ENCODE measurements at places on chromosomes 13 and 19.
A peak's percentile ranks its signal among the peaks of the same experiment; 100 is the strongest.

DNA sequence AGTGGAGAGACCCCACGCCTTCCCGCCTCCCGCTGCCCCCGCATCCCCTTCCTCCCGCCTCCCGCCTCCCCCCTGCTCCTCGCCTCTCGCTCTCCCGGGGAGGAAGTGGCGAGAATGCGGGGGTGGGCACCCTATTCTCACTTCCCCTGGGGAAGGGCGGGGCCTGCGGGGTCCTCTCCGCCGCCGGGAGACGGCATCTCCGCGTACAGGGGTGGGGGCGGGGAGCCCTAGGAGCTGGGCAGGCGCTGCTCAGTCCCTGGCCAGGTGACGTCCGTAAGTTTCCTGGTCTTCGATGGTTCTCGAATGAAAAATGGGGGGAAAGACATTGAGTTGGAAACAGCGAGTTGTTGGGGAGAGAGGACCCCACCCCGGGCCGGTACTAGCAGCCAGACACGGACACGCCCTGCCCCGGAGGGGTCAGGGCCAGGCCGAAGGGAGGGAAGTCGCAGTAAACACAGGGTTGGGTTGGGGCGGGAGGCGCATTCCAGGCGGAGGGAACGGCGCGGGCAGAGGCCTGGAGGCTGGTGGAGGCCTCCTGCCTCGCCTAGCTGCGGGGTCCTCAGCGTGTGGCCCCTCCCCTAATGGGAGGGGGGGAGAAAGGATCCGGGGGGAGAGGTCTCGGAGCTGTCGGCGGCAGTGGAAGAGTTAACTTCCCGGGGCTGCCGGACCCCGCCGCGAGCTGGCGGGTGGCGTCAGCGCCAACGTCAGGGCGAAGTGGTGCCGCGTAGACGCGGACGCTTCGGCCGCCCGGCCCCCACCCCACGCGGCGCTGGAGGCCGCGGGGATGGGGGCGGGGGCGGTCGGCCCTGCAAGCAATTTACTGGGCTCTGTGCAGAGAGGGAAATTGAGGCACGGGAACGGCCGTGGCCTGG lies 10.4 kb upstream of the JUND start:
- DNase-seq = peak; percentile 85

DNA sequence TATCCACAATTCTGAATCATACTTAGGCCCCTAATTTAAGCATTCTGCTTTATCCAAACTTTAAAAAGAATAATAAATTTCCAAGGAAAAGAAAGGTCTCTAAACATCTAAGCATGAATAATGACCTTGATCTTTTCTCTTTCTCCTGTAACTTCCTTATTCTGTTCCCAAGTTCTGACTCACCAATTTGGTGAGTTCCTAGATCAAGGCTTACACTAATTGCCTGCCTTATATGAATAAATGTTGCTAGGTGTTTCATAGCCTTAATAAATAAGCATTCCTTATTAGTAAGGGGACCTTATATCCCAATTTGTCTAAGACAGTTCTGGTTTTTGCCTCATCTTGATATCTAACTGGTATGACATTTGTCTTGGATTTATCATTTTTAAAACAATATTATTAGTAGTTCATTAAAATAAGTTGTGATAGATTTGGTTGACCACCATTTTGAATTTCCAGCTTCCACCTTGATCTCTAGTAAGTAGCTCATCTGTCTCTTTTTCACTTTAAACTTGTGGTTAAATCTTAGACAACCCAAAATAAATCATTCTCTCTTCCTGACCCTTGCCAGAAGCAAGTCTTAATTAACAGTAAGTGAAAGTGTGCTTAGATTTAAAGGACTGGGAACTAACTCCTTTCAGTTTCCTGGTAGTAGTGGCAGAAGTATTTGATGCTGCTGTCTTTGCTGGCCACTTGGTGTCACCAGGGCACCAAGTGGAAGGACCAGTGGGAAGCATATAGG lies 121.2 kb upstream of the MLNR start:
- no peak for DNase-seq

GRCh38 chr19:364496-365287 lies 20.1 kb upstream of the MIER2 start:
- DNase-seq = no peak

GRCh38 chr19:51473009-51473707 lies 5.2 kb upstream of the CEACAM18 start:
- peak; percentile 83 for DNase-seq

- peak; percentile 48 for DNase-seq
These were observed 239.0 kb downstream of the RGCC start for GRCh38 chr13:41696163-41697003.

DNA sequence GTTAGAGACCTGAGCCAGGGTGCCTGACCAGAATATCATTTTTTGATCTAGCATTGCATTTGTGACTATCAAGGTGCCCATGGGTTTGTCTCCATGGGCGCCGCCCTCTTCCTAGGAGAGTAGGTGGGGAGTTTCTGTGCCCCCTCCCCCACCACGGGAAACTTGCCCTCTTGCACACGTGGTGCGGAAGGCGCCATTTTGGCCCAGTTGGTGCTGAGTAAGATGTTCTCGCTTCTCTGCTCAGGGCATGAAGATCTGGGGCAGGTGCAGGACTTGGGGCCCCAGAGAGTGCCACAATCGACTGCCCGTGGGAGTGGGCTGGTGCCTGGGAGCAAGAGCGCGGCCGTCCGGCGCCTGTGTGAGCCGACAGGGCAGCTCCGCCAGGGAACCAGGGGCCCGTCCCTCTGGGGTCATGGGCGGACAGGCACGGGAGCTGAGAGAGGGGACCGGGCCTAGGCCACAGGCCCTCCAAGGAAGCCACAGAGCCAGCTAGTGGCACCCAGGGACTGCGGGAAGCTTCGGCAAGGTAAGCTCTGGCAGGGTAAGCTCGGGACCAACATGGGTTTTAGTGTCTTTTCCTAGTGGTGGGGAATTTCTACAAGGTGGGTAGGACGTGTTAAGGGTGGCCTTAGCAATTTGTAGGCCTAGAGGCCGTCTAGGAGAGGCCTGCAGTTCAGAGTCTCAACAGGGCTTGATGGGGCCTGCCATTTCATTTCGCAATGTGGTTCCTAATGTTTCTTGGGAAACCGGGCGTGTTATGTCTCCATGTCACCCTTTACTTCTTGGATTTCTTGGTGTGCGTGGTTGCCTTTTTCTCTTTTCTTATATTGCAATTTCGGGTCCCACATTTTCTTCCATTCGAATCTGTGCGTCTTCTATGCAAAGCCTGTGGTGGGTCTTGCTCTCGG lies 14.5 kb downstream of the SACS start:
- DNase-seq = no peak

DNA sequence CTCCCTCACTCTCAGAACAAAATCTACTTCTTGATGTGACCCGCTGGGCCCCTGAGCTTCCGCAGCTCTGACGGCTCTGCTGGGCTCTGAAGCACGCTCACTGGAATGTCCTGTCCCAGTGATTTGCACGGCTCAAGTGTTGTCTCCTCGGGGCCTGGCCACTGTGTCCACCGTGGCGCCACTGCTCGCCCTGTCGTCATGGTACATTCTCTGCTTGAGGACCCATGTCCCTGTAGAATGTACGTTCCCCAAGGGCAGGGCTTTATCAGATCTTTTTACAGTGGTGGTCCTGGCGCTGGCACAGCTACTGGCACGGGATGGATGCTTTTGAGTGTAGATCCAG lies 12.1 kb downstream of the KLHL26 start:
- DNase-seq = no peak

DNA sequence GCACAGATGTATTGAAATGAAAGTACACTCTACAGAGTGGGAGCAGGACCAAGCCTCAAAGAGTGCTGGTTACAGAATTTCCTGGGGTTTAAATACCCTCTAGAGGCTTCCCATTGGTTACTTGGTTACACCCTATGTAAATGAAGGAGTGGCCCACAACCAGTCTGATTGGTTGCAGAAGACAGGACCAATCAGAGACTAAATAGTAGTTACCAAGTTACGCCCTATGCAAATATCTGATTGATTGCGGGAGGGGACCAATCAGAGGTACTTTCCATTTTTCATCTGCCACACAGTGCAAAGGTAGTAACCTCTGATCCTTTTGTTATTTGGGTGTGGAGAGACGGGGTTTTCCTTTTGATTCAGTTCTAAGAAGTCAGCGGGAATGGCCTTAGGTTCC lies 5.5 kb upstream of the ZFP82 start:
- DNase-seq = no peak

DNA sequence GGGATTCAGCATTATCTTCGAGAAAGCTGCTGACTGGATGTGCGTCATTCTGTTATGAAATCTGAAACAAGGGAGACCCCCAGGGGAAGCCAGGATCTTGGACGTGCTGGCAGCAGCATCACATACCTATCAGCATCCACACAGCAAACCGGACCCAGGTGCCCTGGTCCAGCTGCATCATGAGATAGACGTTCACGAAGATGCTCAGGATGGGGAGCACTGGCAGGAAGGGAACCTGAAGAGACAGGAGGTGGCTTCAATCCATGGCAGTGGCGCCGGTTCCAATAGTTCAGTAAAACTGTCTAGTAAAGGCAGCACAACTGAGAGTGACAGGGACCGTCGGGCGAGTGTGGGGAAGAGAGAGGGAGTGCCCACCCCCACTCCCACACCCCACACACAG lies 79.5 kb downstream of the SLC7A1 start:
- no peak for DNase-seq

DNA sequence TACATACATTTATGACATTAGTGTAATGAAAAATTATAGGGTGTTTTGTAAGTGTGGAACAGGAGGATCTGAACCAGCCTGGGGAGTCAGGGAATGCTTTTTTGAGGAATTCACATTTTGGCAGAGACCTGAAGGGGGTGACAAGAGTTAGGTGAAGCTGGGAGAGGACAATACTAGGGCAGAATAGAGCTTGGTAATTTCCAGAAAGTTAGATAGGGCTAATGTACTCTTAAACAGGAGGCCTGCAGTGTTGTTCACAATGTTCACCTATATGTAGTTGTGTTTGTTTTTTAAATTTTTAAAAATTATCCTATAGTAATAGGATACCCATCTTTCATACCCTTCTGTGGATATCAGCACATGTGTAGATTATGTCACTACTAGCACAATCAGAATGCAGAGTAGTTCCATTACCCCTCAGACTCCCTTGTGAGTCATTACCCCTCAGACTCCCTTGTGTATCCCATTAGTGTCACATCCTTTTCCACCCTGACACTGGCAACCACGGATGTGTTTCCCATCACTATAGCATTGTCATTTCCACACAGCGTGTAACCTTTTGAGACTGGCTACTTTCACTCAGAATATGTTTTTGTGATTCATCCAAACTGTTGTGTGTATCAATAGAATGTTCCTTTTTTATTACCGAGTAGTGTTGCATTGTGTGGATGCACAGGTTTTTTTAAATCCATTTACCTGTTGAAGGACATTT lies 43.1 kb downstream of the PCCA start:
- DNase-seq = peak; percentile 86

DNA sequence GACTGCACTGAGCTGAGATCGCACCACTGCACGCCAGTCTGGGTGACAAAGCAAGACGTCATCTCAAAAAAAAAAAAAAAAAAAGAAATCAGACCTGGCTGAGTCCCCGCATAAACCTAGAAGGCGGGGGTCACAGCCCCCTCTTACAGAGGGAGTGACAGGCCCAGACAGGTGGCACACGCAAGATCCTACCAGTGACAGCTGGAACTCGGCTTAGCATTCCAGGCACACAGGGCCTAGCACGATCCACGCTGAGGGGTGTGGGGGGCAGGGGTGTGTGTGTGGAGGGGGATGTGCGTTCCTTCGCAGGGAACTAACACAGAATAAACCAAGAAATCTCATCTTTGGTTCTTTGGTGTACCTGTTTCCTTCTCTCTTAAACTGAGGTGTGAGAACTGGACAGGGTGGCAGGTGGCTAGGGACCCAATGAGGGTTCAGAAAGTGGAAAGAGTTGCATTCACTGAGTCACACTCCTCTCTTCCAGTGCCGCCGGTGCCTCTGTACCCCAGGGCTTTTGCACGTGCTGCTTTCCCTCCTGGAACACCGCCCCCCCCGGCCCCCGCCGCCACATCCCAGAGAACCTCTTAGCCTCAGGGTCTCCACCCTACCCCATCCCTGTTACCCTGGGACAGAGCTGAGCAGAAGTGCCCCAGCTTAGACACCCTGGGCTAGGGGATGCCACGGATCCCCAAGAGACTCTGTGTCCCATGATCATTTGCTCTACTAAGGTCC lies 5.0 kb downstream of the SGTA start:
- no peak for DNase-seq

- no peak for DNase-seq
These were observed 65.1 kb downstream of the SPACA7 start for GRCh38 chr13:112441226-112441625.

DNA sequence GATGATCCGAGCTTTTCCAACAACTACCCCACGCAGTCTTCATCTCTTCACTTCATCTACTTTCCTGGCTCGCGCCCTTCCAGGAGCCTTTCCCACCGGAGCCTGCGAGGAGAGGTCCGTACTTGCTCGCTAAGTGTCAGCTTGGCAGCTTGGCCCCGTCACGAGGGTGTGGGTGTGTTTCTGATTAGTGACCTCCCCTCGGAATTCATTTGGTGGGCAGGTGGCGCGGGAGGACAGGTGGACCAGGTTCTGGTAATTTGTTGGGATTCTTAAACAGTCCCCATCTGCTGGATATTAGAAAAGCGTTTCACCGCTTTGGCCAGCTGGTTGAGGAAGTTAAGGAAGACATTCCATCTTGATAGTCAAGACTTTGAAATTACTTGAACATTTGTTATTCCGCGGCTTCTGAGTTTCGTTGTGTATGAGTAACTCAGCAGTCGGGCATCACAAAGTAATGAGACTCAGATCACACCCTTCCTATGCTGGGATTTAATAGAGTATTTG lies 515 bp downstream of the UFM1 start:
- peak; percentile 54 for DNase-seq

DNA sequence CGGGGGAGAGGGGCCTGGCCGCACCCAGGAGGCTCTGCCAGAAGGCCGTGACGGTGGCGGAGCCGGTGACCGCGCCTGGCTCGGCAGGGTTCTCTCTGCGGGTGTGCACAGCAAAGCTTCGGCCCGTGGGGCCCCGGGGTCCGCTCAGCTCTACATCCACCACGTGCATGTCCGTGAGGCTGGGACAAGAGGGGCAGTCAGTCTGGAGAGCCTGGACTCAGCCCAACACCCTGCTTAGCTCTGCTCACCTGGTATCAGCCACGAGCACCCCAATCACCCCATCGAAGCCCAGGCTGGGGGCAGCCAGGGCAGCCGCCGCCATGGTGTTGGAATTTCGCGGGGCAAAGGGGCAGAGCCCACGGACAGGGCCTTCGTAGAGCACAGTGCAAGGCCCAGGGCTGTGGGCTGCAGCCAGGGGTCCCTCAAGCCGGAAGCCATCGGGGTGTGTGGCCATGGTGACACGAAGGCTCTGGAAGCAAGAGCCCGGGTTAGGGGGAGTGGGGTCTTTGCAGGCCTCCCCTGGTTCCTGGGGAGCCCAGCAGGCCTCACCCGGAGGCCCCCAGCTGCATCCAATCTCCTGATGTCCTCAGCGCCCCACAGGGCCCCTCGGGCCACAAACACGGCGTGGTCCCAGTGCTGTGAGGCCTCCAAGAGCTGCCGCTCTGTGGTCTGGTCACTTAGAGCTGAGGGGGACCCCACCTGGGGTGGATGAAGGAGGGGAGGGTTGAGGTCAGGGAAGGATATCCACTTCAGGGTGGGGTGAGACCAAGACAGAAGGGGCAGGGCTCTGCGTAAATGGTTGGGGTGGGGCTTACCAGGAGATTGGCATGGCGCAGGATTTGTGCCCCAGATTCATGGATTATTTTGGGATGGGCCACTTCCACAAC lies 1.4 kb downstream of the ASPDH start:
- DNase-seq = no peak

GRCh38 chr19:6774821-6775707 lies 2.6 kb downstream of the VAV1 start:
- no peak for DNase-seq
